ENCODE measurements at places on chromosomes 11 and 22.

DNA sequence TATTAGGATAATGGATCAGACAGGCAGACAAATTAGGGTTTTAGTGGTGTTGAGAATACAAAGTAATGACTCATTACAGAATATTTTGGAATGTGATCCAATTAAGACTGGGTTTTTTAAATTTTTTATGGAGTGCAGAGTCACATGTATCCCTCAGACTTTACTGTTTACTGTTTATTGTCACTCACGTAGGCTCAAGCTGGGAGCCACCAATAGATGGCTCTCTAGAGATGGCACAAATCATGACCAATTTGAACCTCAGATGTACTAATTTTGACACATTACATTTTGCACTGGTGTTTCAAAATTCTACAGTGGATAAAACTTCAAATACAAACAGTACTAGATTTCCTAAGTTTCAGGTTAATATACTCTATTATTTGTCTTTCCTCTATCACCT lies 53.6 kb upstream of the ANO3 start:
- DNase-seq = no peak
- peaks cover 2% of the 10 kb centered on the region for H3K27me3 ChIP-seq
- H3K4me3 ChIP-seq = no peak overlapping the region
- no peak overlapping the region for H3K27ac ChIP-seq
- no peaks in the 10 kb centered on the region for H3K4me1 ChIP-seq

GRCh38 chr22:24049978-24050377 lies 38.9 kb downstream of the CABIN1 start:
- H3K4me1 ChIP-seq = peaks cover 7% of the 10 kb centered on the region
- H3K4me3 ChIP-seq = no peak overlapping the region
- no peak overlapping the region for H3K27ac ChIP-seq
- H3K36me3 ChIP-seq = peaks cover 36% of the 10 kb centered on the region
- no peak for DNase-seq

DNA sequence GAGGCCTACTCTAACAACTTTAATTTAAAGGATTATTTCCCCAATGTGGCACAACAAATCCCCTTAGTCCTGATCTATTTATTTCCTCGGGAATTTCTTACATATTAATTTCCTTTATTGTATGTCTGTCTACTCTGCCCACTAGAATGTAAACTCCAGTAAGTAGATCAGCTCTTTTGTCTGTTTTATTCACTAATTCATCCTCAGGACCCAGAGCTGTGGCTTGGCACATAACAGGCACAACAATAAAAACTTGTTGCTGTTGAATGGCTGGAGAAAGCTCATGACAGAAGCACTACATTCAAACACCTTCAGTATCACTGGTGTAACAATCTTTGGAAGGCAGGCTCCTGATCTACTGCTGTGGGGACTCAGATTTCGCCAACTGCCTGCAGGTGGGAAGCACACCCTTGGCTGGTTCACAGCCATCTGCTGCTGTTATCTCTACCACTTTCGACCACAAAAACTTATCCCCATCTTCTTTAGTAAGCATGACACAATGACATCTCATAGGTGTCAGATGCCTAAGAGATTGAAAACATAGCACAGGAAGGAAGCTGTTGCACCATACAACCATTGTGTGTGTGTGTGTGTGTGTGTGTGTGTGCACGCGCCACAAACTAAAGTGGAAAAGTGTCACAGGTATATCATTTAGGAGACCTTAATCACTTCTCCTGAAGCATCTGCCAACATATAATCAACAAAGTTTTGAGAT lies 11.9 kb downstream of the HIRA start:
- H3K4me1 ChIP-seq = peaks cover 36% of the 10 kb centered on the region
- peaks cover 8% of the 10 kb centered on the region for H3K36me3 ChIP-seq
- H3K27ac ChIP-seq = peak overlapping the region; percentile 56
- no peaks in the 10 kb centered on the region for H3K27me3 ChIP-seq
- H3K4me3 ChIP-seq = no peak overlapping the region
- DNase-seq = no peak

DNA sequence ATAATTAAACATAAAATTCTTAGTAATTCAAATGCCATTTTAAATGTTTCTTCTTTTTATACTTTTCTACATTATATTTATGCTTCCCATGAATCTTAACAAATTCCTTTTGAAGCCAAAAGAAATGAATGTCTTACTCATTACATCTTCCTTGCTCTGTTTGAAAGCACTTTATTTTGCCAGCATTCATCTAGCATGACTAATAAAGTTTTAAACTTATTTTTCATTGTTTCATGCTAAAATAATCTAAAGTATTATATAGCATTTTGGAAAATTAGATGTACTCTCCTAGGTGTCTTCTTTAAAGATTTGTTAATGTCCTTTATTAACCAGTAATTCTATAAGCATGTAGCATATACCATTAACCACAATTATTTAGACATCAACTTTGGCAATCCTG lies 9.7 kb upstream of the PIWIL4 start:
- DNase-seq = no peak
- no peak overlapping the region for H3K4me3 ChIP-seq
- H3K4me1 ChIP-seq = no peaks in the 10 kb centered on the region
- no peaks in the 10 kb centered on the region for H3K36me3 ChIP-seq
- H3K27me3 ChIP-seq = no peaks in the 10 kb centered on the region

- no peaks in the 10 kb centered on the region for H3K4me1 ChIP-seq
- peaks cover 10% of the 10 kb centered on the region for H3K27me3 ChIP-seq
- DNase-seq = no peak
- no peak overlapping the region for H3K4me3 ChIP-seq
- H3K36me3 ChIP-seq = no peaks in the 10 kb centered on the region
- no peak overlapping the region for H3K27ac ChIP-seq
Observed at GRCh38 chr11:31870609-31871309, 59.6 kb upstream of the PAX6 start.

GRCh38 chr22:32475468-32476010 lies 928 bp downstream of the FBXO7 start:
- peak overlapping the region; percentile 89 for H3K27ac ChIP-seq
- no peaks in the 10 kb centered on the region for H3K27me3 ChIP-seq
- peaks cover 24% of the 10 kb centered on the region for H3K4me1 ChIP-seq
- H3K36me3 ChIP-seq = peaks cover 9% of the 10 kb centered on the region
- peak overlapping the region; percentile 92 for H3K4me3 ChIP-seq

DNA sequence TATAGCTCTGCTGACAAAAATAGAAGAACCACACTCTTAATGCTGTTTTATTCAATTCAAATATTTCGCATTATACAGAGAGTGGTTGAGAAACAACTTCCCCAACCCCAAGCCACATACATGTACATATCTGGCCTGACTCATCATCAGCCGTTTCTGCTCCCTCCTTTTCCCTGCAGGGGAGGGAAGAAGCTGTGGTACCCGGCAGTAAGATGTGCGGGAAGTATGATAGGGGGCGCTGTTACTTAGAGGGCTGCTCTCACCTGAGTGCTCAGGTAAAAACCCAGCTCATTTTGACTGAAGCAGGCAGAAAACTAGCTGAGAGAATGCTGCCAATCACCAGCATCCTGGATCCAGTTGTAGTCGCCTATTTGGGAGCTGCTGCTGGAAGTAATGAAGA lies 85.5 kb downstream of the NELL1 start:
- H3K4me3 ChIP-seq = no peak overlapping the region
- H3K36me3 ChIP-seq = no peaks in the 10 kb centered on the region
- no peak for DNase-seq
- no peak overlapping the region for H3K27ac ChIP-seq
- H3K27me3 ChIP-seq = no peaks in the 10 kb centered on the region

GRCh38 chr11:118142809-118143208 lies 9.8 kb downstream of the SCN4B start:
- no peak for DNase-seq
- no peaks in the 10 kb centered on the region for H3K36me3 ChIP-seq
- peaks cover 38% of the 10 kb centered on the region for H3K27me3 ChIP-seq
- no peaks in the 10 kb centered on the region for H3K4me1 ChIP-seq

DNA sequence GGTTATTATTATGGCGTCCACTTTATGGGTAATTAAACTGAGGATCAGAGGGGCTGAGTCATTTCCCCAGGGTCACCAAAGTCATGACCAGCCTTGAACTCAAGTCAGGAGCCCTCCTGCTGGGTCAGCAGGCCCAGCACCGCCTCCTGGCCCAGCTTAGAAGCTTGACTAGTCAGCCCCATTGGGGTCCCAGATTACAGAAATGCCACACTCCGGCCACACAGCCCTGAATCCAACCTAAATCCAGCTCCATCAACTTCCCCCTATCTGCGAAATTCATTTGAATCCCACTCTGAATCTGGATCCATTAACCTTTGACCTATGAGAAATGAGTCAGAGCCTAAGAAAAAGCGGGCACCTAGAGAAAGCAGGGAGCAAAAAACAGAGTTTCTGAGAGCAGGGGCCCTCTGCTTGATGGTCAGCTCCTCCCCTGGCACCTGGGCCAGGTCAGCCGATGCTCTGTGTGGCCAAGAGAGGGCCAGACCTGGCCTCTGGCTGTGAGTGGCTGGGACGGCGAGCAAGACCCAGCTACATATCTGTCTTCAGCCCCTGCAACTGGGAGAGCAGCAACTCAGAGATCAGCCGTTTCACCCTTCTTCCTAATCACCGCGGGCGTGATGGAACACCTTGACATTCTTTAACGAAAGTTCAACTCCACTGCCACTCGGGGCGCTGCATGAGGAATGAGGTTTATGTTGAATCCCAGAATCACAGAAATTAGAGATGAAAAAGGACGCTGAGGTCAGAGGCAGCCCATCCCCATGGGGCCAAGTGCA lies 196.1 kb downstream of the TRIM29 start:
- no peaks in the 10 kb centered on the region for H3K4me1 ChIP-seq
- no peak overlapping the region for H3K4me3 ChIP-seq
- no peak overlapping the region for H3K27ac ChIP-seq
- H3K27me3 ChIP-seq = peaks cover 21% of the 10 kb centered on the region
- DNase-seq = no peak

All from memory B cell (primary cell).